ENCODE measurements at places on chromosomes 6 and 20. TPM values are rescaled to one million over a fixed set of nuclear protein-coding genes. Genes with fewer than 3 reads are reported as not detected.

The PMEPA1 gene
- total RNA-seq: 40.7 TPM

The PKIB gene
- 44.7 TPM for total RNA-seq

The HLA-DQA2 gene
- total RNA-seq: not detected

The BPI gene
- total RNA-seq: not detected

- DNase-seq: no peak
Measured at GRCh38 chr20:15113144-15113773, 775.8 kb upstream of the FLRT3 start.

DNA sequence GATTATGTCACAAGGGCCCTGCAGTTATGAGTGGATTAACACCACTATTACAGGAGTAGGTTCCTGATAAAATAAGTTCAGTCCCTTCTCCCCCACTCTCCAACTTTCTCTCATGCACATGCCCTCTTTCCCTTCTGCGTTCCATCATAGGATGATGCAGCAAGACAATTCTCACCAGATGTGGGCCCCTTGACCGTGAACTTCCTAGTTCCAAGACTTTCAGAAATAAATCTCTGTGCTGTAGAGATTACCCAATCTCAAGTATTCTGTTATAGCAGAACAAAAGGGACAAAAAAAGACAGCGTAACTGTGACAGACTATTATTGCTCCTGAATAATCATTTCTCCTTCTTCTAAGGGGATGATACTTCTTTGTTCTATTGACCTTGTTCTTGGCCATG is 33.8 kb upstream of the TMEM244 start:
- DNase-seq: no peak

DNA sequence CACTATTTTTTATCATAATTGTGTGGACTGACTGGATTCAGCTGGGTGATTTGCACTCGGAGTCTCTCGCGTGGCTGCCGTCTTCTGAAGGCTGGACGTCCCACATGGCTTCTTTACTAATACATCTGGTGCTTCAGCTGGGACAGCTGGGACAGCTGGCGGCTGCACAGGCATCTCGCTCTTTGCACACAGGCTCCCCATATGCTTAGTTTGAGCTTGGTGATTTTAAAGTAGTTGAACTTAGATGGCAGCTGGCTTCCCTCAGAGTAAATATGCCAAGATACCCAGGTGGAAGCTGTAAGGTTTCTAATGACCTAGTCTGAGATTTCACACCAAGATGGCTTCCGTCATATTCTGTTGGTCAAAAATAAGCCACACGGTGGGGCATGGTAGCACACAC is 38.7 kb upstream of the PPP1R3G start:
- no peak for DNase-seq

DNA sequence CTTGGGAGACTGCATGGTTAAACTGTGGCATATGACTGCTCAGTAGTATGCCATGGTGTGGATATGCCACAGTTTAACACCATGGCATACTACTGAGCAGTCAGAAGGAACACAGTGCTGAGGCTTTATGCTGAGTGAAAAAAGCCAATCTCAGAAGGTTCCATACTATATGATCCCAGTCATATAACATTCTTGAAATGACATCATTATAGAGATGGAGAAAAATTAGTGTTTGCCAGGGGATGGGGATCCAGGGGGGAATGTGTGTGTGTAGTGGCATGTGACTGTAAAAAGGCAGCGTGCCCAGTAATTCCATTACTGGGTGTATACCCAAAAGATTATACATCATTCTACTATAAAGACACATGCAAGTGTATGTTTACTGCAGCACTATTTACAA is 85.8 kb downstream of the FOXF2 start:
- DNase-seq: no peak

DNA sequence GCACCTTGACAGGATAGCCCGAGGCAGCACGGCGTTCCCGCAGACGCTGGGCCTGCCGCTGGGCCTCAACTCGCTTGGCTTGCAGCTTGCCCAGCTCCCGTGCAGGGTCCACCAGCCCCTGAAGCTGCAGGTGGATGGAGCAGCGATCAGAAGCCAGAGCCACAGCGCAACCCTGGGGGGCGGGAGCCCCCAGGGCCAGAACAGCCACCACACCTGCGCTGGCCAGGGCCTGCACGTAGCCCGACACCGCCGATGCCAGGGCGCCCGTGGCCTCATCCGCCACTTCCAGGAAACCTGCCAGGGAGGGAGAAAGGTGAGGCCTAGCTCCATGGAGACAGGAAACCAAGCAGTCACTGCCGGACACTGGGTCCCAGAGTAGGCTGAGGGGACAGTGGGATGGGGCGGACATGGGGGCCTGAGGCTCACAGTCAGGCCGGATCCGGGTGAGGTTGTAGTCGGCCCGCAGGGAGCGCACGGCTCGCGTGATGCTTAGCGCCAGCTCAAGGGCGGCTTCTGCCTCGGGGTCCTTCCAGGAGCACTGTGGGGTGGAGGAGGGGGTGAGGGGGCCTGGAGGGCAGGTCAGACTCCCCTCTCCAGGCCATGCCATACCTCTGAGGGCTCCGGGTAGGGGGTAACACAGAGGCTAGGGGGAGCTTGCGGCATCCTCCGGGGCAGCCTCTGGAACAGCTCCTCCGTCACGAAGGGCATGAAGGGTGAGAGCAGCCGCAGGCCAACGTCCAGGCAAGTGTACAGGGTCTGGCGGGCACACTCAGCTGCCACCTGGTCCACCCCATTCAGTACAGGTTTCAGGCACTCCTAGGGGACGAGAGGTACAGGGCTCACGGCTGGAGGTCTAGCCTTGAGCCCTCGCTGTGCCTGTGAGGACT is 2.1 kb upstream of the VWA7 start:
- no peak for DNase-seq

DNA sequence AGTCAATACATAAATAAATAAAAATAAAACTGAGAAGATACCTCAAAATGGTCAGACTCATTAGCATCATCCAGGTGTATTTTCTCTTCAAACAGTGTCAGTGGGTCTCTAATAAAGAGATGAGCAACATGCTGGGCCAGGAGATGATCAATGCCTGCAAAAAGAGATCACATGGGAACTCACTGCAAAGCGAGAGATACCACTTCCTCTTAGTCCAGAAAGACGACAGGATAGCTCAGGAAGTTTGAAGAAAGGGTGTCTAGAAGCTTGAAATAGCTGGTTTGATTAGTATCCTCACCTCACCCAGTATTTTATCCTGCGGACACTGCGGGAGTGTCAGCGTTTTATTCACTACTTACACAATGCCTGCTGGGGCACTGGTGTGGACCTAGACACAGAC is 38.0 kb downstream of the GCLC start:
- no peak for DNase-seq

DNA sequence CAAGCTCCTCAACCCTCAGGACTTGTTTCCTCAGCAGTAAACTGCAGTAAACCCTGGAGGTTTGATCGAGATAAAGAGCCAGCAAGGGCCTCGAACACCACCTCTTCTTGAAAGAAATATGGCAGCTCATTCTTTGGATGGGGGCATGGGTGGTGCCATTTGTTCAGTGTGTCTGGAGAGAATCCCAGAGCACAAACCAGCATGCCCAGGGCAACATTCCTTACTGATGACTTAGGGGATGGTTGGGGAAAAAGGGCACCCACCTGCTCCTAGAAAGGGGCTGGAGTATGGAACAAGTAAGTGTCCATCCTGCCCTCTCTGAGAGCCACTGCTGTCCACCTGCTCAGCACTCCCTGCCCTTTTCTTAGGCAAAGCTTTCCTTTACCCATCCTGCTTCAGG is 31.3 kb upstream of the ZFAND3 start:
- DNase-seq: no peak

- no peak for DNase-seq
Measured at GRCh38 chr20:41169791-41170351, 32.5 kb downstream of the PLCG1 start.

DNA sequence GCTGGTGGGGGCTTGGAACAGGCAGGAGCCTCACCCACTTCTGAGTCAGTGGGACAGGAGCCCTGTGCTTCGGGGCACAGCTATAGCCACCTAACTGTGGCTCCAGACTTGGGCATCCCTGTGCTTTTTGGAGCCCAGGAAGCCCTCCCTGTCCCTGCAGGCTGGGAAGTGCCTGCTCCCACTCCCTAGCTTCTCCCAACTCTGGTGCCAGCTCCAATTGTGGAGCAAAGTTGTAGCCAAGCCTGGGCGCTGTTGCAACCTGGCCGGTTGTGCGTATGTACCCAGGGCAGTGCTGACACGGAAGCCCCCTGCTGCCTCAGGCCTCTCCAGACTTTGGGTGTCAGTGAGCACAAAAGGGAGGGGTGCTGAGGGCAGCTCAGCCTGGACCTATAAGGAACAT is 601.7 kb upstream of the GJE1 start:
- no peak for DNase-seq

- DNase-seq: no peak
Measured at GRCh38 chr6:16948396-16948795, 153.5 kb upstream of the STMND1 start.

DNA sequence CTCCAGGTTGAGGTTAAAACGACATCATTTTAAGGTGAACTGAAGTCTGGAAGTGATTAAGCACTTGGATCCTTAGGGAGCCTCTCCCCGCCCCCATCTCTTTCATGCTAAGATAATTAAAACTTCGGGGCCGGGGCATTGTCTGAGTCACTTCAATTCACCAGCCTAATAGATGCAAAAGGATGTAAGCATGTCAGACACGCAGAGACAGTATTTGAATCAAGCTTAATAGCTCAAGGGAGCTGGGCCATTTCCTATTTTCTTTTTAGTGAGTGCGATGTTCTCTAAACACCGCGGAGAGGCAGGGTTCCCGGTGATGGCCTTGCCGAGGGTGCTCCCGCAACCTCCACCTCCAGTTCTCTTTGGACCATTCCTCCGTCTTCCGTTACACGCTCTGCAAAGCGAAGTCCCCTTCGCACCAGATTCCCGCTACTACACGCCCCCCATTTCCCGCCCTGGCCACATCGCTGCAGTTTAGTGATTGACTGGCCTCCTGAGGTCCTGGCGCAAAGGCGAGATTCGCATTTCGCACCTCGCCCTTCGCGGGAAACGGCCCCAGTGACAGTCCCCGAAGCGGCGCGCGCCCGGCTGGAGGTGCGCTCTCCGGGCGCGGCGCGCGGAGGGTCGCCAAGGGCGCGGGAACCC is 516 bp upstream of the IRF4 start:
- DNase-seq: no peak

- no peak for DNase-seq
Measured at GRCh38 chr6:168658059-168658458, 217.1 kb downstream of the SMOC2 start.

GRCh38 chr20:24872291-24873024 is 76.6 kb upstream of the CST7 start:
- DNase-seq: no peak

DNA sequence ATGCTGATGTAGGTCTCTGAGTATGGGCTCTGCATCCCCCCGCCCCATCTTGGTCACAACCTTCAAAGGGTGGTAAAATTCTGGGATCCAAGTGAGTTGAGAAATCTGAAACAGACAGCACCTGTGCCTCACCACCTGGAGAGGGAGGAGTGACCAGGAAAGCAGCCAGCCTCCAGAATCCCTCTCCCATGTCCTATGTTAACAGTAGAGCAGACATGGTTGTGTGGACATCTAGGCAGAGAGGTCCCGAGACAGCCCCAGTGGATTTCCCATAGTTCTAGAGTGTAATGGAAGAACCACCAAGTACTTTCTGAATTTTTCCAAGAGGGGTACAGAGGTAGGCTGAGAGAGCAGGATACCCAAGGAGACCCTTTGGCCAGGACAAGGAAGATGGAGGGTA is 103.7 kb upstream of the ENPP5 start:
- DNase-seq: no peak

DNA sequence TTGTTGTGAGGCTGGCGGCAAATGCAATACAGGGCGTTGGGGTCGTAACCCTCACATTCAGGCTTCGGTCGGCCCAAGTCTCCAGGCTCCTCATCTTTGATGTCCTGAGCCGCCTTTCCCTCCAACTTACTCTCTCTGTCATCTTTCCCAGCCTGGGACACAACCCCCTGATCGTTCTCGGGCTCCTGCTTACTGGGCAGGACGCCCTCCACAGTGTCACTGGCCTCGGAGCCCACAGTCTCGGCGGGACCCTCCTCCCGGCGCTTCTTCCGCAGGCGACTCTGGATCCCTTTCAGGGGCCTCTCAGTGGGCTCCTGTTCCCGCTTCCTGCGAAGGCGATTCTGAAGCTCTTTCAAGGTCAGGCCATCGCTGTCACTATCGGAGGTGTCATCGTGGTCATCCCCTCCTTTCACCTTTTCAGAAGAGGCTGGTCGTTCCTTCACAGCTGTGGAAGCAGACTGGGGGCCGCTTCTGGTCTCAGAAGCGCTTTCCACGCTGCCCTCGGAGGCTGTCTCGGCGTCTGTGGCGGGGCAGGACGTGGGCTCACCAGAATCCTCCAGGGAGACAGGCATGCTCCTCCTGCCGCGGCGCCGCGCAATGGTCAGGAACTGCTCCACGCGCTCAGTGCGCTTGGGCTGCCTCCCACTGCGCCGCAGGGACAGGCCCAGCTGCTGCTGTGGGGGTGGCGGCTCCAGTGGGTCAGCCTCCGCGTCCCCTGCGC is 15.4 kb downstream of the DIDO1 start:
- no peak for DNase-seq

DNA sequence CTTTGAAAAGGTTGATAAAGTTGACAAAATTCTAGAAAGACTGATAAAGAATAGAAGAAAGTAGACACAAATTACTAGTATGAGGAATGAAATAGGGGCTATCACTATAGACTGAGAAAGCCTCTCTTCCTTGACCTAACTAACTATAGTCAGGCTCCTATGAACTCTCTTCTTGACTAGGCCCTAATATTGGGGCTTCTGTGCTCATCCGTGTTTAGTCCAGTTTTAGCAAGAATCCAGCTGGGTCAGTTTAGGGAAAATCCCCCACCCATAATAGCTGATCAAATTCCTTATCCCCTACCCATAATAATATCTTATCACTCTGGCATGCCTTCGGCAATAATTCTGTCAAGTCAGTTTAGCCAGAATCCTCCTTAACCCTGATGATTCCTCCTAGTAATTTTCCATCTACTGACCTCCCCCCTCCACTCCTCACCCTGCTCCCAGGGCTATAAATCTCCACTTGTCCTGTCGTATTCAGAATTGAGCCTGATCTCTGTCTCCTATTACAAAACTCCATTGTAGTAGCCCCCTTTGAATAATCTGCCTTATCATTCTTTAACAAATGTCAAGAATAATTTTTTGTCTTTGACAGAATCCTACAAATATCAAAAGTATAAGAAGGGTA is 138.1 kb downstream of the TFAP2A start:
- no peak for DNase-seq

DNA sequence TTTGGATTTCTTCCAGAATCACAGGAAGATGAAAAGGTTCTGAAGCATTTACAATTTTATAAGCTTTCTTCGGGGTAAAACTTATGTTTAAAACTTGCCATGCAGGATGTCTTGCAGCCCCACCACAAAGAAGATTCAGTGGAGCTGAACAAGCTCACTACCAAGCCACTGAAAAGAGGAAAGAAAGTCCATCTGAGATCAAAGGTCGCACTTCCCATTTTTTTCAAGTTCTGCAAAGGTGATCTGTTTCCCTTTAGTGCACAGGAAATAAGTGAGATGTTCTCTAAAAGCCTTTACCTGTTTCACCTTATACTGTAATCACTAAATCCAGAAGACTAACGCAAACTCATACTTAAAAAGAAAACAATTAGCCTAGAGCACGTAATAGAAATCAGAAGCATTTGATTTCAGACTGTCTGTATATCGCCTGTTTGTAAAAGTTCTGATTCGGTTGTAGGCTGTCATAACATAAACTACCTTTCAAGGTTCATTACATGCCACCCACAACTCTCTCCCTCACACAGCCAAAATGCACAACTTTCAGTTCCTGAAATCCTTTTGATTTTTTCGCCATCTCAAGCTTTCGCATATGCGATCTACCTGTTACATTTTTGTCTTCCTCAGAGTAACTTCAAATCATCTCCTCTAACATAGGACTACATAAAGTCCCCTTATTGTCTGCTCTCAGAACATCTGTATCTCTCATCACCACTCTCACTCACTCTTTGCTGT is 1.8 kb downstream of the ECHDC1 start:
- no peak for DNase-seq
